ENCODE measurements at places on chromosomes 2 and 18.

DNA sequence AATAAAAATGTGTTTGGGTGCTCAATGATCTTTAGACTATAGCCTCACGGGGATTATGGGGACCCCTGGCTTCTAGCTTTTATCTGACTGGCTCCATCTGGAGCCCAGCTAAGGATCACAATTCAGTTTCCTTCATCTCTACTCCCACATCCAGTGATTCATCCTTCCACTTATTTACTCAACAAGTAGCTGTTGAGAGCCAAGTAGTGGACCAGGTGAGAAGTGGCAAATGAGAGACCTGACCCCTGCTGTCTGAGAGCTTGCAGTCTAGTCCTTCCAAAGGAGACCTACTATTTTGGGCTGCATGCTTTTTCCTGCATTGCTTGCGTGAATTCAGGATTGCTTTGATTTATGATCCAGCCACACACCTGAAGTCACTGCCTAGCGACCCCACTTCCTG, 10.7 kb upstream of the DSG3 start:
- no peak for DNase-seq

GRCh38 chr2:180158961-180159360, 151.9 kb upstream of the CWC22 start:
- DNase-seq: no peak

GRCh38 chr2:44100351-44100750, 68.3 kb upstream of the PPM1B start:
- DNase-seq: peak; percentile 8

GRCh38 chr2:1701556-1702185, 42.6 kb downstream of the PXDN start:
- DNase-seq: no peak

GRCh38 chr2:215851696-215852095, 161.7 kb downstream of the MREG start:
- no peak for DNase-seq

GRCh38 chr18:54335638-54336173, 22.0 kb downstream of the STARD6 start:
- no peak for DNase-seq

DNA sequence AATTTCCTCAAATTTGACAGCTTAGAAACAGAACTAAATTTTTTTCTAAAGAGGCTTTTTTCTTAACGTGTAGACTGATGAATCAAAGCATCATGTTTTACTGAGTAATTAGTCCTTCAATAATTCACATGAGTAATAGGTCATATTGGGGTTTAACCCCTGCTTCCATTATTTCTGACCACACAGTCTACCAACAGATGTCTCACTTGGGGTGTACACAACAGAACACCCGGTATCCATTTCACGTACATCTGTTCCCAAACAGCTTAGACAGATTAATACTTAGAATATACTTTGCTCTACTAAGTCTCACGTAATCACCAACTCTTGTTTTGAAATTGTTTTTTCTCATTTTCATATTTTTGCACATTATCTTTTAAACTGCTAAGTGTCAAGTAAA, 14.8 kb downstream of the CERKL start:
- no peak for DNase-seq

GRCh38 chr2:34012715-34013302, 413.7 kb upstream of the FAM98A start:
- DNase-seq: peak; percentile 4

DNA sequence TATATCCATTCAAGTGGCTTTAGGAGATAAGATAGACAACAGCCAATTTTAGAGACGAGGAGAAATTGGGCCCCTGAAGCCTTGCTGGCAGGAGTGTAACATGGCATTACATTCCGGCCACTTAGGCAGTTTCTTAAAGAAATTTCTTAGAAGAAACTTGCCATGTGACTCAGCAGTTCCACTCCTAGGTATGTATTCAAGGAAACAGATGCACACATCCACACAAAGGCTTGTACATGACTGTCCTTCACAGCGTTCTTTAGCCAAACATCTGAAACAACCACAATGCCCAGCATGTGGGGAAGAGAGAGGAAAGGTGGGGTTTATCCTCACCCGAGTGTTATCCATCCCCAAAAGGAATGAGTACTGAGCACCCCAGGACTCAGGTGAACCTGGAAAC, 107.1 kb downstream of the NFATC1 start:
- DNase-seq: peak; percentile 1

DNA sequence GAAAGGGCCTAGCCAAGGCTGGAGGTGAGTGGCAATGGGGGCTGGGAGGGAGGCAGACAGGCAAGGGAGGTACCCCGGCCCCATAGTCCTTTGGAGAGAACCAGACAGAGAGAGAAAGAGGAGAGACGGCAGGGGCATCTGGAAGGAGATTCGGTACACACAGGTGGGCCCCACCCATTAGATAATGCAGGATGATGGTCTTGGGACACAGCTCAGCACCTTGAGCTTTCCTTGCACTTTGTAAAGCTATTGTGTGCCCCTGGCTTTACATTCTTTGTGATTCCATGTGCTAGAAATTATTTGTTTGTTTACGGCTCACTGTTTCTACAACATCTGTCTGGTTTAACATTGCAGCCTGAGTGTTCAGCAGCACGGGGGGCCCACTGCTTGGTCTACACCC, 83.1 kb downstream of the CTAGE1 start:
- DNase-seq: no peak

- DNase-seq: peak; percentile 78
Measured at GRCh38 chr2:172095146-172095904, 7.4 kb downstream of the DLX2 start.

DNA sequence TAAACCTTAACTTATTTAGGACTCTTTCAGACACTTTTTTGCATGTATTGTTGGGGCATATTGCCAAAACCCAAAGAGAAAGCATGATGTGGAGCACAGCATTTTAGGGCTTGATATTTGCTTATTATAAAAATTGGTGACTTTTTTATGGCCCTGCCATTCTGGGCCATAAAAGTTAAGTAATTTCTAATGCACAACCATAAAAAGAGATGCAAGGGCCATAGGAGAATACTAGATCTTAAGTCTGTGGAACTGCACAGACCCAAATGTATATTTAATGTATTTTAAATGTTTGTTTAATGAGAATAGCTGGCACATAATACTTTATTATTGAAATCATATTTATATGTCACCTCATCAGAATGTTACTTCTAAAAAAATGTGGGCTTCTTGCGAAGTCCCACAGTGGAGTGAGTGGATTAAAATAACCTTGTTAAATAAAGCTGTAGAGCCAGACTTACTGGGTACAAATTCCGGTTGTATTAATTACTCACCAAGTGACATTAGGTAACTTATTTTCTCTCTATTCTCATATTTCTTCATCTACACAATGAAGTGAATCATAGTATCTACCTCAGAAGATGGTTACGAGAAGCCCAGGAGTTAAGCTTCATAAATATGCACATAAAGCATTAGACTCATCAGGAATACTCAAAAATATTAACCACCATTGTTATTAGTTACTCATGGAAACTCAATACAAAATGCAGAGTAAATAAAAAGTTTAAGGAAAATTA, 52.2 kb downstream of the HNMT start:
- DNase-seq: no peak

DNA sequence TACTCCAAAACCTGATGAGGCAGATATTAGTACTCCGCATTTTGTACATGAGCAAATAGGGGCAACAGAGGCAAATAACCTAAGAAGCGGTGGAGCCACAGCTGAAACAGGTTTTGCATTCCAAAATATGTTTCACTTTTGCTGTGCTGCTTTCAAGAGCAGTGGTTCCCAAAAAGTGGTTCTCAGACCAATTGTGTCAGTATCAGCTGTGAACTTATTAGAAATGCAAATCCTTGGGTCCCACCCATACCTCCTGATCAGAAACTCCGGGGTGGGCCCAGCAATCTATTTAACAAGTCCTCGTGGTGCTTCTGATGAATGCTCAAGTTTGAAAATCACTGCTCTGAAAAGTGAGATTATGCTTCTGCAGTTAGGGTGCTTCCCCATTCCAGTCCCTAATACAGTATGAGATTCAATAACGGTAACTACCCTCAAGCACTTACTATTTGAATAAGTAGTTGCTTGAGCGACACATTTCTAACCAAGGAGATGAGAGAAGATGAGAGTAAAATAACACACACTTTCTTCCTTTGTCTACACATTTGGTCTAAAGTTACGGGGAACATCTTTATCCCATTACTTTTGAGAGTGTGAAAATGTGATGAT, 17.8 kb upstream of the TCF4 start:
- no peak for DNase-seq

- no peak for DNase-seq
Measured at GRCh38 chr2:133158024-133158423, 410.2 kb downstream of the NCKAP5 start.

GRCh38 chr2:213862407-213863076, 548.3 kb upstream of the VWC2L start:
- no peak for DNase-seq

- no peak for DNase-seq
Measured at GRCh38 chr2:174796319-174796771, 32.1 kb upstream of the CHRNA1 start.

DNA sequence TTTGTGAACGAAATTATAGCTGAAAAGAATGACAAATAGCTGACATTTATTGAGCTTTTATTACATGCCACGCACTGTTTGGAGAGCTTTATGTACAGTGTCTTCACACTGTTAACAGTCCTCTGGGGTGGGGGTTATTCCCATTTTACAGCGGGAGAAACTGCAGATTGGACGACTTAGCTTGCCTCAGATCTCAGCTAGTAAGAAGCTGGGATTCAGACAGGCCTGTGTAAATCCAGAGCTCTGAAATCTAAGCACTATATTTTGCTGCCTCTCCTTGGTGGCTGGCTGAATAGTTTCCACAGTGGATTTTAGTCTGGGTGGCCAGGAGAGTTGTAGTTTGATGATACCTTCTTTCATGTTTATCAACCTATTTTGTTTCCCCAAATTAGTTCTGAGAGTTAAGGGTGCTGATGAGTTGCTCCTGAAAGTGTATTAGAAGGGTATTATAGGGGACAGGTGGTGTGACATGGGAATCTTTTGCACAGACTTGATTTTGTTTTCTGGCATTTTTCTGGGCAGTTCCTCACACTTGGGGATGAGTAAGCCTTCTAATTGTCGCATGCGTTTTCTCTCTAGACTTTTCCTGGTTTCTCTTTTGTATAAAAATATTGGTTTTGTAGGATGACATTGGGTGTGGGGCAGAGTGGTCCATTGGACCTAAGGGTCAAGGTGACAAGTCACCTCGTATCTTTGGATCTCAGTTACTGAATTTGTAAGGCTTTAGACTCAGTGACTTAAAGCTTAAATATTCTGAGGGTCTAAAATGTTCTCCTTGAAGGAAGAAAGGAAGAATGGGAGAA, 1.5 kb downstream of the ACSL3 start:
- DNase-seq: no peak

GRCh38 chr2:126874961-126875360, 23.7 kb upstream of the TEX51 start:
- DNase-seq: no peak

GRCh38 chr18:75810961-75811551, 383.6 kb upstream of the SMIM21 start:
- no peak for DNase-seq

DNA sequence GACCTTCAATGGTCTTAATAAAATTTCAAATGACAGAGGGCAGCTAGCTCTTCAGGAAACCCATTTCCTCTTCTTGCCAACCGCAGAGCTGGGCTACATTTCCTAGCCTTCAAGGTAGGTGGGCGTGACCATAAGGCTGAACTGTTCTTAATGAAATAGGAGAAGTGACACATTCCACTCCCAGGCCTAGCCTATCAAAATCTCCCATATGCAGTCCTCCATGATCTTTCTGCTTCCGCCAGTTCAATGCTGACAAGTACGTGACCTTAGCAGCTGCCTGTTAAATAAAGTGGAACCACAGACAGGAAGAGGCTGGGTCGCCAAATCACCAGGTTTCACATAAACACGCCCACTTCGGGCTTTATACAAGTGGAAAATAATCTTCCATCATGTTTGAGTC, 13.2 kb downstream of the SERPINE2 start:
- peak; percentile 68 for DNase-seq

DNA sequence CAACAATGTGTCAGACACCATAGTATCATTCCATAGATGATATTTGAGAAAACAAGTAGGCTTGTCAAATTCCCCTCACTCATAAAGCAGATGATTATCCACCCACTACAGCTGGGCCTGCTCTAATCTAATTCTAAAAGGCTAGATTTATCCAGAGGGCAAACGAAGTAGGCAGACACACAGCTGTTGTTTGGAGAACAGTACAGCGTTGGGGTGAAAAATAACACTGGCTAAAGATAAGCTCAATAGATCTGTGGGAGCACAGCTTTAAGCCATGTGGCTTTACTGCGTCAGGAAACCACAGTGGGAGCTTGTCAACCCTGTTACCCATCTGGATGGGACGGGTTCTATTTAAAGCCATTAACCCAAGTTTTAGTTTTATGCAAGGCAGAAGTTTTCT, 48.9 kb upstream of the COBLL1 start:
- no peak for DNase-seq

Data from CD4-positive, alpha-beta T cell treated with Interleukin-17A for 4 hours (primary cell).